ENCODE measurements at places on chromosomes 12 and 14.

DNA sequence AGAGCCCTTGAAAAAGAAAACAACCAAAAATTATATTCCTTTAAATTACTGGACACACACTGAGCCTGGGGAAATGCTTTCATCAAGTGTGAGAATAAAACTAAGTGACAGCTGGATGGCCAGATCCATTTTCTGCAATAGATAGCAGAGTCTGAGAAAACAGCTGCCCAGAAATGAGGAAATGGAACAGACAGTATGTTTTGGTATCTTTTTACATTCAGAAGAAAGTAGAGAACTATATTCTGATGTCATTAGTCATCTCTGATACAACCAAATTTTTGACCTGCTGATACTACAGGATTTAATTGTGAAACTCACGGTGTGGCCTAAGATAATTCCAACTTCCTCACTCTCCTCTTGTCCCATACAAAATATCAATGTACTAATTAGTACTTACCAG, 78.2 kb downstream of the HMGA2 start:
- no peak for DNase-seq

GRCh38 chr12:119060847-119061796, 79.8 kb downstream of the SRRM4 start:
- DNase-seq, result no peak

DNA sequence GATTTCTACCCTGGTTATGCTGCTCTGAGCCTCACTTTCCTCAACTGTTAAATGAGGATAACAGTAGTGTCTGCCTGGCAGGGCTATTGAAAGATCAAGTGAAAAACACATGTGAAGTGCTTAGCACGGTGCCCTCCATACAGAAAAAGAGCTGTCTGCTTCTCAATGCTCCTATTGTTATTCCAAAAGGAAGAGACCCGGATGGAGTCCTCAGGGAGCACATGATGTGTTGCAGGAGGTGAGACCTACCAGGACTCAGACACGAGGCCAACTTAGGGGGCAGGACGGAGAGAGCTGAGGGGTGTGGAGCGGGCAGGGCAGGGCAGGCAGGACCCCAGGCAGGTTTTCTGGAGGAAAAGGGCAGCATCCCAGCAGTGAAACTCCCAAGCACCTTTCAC, 8.9 kb downstream of the FAIM2 start:
- no peak for DNase-seq

GRCh38 chr12:63911341-63911740, 66.8 kb downstream of the SRGAP1 start:
- no peak for DNase-seq

DNA sequence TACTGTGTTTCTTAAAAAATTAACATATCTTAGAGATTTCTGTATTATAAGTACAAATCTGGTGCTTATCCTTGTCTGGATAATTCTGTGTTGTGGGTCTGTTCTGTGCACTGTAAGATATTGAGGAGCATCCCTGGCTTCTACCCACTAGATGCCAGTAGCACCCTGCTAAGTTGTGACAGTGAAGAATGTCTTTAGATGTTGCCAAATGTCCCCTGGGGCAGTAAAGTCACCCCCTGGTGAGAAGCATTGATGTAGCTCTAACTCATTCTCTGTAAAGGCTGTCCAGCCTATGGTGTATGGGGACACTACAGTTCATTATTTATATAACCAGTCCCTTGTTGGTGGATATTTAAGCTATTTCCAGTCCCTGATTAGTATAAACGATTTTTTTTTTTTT, 31.4 kb downstream of the MAP1LC3B2 start:
- DNase-seq, result no peak

DNA sequence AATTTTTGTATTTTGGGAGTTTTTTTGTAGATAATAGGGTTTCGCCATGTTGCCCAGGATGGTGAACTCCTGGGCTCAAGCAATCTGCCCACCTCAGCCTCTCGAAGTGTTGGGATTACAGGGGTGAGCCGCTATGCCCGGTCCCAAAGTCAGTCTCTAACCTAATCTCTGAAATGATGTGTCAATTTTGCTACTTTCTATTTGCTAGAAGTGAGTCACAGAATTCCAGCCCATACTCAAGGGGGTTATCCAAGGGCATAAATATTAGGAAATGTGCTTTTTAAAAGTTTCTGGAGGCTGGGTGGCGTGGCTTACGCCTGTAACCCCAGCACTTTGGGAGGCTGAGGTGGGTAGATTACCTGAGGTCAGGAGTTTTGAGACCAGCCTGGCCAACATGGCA, 40.5 kb downstream of the RESF1 start:
- DNase-seq, result no peak

DNA sequence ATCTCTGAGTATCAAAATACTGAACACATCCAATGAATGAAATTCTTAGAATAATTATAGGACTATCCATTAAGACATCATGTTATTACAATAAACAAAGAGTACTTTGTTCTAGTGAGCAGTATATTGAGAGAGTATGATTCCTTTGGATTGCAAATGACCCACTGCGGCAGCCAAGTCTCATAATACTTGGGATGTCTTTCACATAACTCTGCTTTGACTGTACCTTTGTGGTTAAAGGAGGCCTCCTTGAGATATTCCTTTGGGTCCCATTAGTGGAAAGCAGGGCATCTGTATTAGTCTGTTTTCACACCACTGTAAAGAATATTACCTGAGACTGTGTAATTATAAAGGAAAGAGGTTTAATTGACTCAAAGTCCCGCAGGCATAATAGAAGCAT, 593.8 kb downstream of the TRHDE start:
- DNase-seq, result no peak

GRCh38 chr12:94110258-94110657, 38.1 kb upstream of the PLXNC1 start:
- no peak for DNase-seq

DNA sequence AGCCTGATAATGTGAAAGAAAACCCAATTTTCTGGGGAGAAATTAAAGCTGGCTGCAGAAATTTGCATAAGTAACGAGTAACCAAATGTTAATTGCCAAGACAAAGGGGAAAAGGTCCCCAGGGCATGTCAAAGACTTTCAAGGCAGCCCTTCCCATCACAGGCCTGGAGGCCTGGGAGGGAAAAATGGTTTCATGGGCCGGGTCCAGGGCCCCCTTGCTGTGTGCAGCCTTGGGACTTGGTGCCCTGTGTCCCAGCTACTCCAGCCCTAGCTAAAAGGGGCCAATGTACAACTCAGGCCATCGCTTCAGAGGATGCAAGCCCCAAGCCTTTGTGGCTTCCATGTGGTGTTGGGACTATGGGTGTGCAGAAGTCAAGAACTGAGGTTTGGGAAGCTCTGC, 96.5 kb downstream of the PPP1R12A start:
- DNase-seq, result no peak

- no peak for DNase-seq
These were observed 4.1 kb downstream of the IFI27 start for GRCh38 chr14:94114589-94115057.

- no peak for DNase-seq
These were observed 63.2 kb downstream of the DIO3 start for GRCh38 chr14:101624536-101624935.

DNA sequence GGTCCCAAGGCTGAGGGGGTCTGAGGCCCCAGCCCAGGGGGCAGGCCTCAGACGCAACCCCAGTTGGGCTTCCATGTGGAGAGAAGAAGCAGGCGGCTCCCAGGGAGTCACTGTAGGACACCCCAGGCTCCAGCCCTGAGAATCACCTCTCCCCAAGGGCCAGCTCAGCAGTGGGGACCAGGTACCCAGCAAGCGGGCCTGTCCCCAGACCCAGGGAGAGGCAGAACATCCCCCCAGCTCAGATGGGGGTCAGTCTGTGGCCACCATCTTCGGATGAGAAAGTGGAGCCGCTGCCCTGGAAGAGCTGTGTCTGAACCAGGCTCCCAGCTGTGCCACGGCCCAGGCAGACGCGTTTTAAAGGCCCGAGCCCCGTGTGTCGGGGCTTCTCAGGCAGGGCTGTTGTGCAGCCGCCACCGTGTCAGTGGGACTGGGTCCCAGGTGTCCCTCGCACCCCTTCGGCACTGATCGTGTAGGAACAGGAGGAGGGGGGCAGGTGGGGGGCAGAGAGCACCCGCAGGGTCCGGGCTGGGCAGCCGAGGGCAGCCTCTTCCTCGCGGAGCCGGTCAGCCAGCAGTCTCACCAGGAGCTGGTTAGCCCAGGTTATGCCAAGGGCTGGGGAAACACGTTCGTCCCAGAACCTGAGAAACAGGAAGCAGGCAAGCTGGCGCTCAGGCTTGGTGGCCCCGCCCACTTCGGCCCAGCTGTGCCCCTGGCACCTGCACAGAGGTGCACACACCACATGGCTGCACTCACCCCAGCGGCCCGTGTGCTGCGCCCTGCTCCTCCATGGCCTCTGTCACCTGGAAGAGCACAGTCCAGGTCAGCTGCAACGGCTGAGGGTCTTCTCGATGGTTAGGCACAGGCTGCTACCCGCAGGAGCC, 16.6 kb downstream of the XRCC3 start:
- no peak for DNase-seq

- no peak for DNase-seq
These were observed 55.6 kb downstream of the HMGA2 start for GRCh38 chr12:65879878-65880277.

DNA sequence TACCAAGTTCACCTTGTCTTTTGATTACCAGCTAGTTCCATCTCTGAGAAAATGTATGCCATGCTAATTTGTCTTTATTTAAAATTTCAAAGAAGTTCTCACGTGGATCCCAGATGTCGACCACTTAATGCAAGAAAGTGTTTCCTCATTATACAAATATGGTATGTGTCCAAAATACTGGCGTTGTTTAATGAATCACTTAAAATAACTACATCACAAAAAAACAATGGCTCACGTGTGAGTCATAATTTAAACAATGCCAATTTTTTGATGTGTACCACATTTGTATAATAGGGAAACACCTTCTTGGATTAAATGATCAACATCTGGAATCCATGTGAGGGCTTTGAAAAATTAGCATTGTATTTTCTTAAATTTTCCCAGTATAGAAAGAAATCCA, 40.8 kb downstream of the DBX2 start:
- no peak for DNase-seq

DNA sequence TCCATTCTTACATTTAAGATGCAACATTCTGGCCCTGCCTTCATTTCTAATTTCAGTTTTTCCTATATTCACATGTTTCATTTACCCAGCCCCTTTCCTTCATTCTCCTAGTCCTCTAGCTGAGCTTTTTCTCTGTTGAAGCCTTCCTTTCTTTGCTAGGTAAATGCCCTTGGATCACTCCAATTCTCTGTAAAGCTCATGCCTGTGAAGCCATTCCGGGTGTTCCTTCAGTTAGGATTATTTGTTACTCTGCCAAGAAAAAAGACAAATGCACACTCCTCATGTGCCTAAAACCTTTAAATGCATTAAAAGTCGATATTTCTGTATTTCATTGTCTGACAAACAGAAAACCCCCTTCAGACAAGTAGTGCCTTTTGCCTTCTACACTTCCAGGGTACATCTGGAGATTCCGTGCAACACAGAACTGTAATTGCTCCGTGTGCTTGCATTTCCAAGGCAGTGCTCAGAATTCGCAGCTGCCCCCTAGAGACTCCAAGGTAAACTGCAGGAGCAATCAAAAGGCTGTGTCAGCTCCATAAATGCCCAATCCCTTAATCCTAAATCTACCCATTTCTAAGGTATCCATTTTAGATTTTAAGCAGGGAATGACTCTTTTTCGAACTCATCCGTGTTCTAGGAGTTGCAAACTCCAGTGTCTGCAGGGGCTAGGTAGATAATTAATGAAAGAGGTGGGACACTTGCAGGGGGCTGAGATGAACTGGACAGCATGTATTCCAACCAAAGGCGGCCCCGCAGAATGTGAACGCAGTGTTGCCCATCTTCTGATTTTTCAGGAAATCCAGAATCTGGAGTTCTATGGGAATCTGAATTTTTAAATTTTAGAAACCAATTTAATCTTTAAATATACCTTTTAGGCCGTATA, 320.2 kb downstream of the GRIN2B start:
- no peak for DNase-seq

DNA sequence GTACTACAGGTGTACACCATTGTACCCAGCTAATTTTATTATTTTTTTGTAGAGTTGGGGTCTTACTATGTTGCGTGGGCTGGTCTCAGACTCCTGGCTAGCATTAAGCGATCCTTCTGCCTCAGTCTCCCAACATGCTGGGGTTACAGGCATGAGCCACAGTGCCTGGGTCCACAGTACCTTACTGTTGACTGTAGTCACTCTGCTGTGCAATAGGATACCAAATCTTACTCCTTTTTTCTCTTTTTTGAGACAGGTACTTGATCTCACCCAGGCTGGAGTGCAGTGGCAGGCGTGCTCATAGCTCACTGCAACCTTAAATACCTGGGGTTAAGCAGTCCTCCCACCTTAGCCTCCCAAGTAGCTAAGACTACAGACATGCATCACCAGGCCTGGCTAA, 25.6 kb downstream of the PSMA6 start:
- DNase-seq, result no peak

GRCh38 chr14:34596891-34597290, 33.1 kb downstream of the SNX6 start:
- DNase-seq, result no peak

Measured in stimulated activated CD4-positive, alpha-beta T cell treated with anti-CD3 and anti-CD28 coated beads, Interleukin-1b, Interleukin-23, amount 100 ng/mL, for 1 hour (primary cell).